Activated T-cell treated with anti-CD3 and anti-CD28 coated beads, Interleukin-2, amount 50 U/mL, for 1 hour (primary cell): ENCODE measurements at places on chromosomes 13 and 19.

DNA sequence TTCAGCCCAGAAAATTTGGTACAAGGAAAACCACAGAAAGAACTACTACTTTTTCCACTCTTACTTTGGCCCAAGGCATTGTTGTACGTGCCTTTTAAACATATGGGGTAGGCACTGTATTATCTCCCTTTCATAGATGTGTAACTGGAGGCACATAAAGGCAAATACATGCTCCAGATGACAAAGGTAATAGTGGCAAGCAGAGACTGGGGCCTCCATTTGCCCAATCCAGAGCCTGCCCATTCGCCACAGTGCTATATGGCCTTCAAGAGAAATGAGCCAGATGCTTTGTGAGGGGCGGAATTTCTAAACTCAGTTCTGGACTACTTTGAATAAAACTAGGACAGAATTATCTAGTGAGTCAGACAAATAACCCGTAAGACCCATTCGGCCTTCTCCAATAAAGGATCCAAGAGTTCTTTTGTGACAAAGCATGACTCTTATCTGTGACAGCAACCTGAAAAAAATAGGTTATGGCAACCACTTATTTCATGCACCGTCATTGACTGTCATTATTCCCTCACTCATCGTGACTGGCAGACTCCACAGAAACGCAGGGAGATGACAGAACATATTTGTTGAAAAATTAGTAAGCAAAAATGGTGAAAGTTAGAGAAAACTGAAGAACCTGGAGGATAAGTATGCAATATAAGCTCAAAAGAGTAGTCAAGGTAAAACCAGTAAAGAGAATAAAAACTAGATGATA lies 712.0 kb upstream of the GPC6 start:
- no peak for DNase-seq

DNA sequence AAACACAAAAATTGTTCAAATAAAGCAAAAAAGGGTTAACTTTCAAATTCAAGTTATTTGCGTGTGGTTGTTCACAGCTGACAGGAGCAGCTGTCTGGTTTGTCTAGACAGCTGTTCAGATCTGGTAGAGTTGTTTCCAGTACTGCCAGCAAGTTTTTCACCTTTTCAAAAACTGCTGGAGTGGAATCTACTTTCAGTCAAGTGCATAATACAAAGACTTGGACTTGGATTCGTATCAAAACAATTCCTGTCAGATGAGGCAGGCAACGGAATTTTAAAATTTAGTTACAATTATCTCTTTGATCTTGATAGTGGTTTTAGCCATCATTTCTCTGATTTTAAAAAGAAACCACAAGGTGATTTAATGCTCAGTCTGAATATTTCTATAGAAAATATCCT lies 51.7 kb upstream of the EEF1AKMT1 start:
- no peak for DNase-seq

DNA sequence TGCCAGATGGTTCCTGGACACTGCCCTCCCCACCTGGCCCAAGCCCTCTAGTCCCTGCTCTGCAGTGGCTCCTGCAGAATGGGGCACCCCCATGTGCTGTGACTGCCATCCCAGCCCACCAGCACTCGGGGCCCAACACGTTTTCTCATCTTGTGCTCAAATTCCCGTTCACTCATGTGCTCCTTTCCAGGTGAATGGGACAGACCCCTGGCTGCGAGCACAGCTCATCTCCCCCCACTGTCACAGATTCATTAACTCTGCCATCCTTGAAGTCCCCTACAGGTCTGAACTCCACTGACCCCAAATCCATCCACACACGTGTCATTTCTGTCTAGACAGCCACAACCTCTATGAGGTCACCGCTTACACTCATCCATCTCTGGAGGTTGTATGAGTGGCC lies 23.6 kb downstream of the TUBA3C start:
- no peak for DNase-seq

DNA sequence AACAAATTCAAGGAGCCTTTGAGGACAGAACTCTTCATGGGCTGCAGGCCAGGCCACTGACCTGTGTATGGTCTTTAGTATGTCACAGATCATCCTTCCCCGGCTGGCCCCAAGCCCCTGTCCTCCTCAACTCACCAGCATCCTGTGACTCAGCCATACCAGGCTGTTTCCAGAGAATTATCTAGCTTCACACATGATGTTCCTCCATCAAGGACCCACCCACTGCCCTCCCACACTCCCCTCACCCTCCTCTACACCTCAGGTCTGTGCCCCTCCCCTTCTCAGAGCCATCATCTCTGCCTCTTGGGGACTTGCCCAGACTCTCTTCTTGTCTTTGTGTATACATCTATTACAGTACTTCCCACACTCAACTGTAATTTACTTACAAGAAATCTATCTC lies 14.7 kb downstream of the DCT start:
- DNase-seq: no peak

DNA sequence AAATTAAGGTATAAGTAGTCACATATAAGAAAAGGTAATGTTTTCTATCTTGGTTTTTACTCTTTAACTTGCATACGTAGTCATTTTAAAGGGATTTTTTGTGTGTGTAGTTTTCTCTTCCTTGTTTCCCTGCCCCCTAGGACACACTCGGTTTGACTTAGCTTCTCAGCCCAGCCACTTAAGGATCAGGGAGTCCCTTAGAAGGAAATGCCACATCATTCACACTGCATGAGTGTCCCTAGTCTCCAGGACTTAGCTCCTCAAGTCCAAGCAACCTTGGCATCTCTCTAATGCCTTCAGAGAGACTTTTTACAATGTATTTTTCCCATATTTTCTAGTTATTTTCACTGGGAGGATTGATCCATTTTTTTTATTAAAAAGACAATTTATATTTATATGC lies 1407.7 kb downstream of the EFNB2 start:
- no peak for DNase-seq

DNA sequence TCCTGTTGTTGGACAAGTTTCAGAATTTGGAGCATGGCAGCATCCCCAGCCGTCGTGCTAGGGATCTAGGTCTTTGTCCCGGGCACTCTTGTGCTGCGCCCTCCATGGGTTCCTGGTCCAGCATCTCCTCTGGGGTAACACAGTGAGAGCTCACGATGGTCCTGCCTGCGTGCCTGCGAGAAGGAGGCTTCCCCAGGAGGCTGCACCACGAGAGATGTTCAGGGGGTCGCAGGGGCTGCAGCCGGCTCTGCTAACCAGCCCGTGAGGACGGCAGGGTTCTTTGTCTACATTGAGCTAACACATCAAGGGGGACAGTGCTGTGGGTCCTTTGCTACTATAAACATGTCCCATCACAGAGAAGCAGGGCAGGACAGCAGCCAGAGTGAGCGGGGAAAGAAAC lies 103.9 kb upstream of the SOX1 start:
- no peak for DNase-seq

DNA sequence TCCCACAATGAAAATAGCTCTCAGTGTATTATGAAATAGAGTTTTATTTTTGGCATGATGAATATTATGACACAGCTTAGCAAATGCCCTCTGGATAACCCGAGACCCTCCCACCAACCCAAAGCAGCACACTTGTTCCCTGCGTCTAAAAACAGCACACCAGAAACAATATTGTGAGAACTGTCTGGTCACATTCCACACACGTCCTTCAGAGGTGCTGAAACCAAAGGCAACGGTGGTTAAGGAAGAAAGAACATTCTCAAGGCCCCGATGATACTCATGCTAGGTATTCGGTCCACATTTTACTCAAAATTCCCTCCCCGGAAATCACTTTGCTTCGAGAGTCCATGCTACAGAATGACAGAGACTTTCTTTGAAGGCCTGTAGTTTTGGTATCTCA lies 156.7 kb downstream of the SLC7A1 start:
- DNase-seq: no peak

DNA sequence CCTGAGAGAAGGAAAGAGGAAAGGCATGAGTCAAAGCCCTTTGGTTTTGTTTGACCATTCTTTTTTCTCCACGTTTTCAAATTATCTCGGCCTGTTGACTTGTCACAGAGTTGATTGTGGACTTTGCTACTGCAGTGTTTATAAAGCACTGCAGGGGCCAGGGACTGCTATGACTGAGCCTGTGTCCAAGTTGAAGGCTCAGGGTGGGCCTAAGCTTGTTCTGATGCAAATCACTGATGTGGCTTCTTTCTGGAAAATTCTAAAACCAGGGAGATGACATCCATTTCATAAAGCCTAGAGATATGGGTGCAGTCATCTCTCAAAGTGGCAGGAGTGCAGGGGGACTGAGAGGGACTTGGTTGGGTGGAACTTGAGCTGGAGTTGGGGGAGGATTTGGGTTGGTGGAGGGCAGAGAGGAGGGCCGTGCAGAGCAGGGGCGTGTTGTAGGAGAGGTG lies 1.2 kb upstream of the CXCL17 start:
- DNase-seq: no peak

DNA sequence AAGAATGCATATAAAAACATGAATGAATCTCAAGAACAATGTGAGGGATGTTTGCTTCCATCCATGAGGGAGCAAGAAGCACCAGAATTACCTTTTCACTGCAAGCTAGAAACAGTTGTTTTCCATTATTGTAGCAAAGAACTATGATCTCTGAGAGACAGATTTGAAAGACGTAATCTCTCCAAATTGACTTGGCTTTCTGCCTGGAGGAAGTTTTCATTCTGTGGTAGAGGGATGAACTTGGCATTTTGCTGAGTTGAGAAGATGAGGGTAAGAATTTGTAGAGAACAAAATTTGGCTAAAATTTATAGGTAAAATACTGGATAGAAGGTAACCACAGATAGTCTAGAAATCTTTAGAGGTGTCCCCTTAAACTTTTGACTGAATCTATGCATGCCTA lies 496.8 kb downstream of the TDRD3 start:
- DNase-seq: no peak

DNA sequence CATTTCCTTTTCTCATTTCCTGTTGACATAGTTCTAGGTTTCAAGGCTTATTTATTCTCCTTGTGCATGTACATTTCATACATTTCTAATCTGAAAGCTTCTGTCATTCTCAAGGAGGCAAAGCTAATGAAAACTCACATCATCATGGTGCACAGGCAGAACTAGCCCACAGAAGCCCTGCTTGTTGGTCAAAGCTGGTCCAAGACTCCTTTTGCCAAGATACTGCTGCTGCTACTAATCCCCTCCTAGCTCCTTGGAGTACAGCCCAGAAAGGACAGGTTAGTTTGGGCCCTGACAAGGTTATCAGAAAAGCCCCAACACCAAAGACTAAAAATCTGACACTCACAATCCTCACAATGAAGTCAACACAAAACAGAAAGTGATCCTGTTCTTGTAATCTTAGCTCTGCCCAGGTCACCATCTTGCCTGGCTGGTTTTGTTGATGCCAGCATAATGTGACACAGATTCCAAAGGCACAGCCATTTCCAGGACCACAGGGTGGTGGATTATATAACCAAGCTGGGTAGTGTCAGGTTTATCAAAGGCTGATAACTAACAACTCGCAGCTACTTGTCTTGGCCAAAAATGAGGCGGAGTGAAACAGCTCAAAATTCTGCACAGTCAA lies 417.4 kb downstream of the NDFIP2 start:
- no peak for DNase-seq

DNA sequence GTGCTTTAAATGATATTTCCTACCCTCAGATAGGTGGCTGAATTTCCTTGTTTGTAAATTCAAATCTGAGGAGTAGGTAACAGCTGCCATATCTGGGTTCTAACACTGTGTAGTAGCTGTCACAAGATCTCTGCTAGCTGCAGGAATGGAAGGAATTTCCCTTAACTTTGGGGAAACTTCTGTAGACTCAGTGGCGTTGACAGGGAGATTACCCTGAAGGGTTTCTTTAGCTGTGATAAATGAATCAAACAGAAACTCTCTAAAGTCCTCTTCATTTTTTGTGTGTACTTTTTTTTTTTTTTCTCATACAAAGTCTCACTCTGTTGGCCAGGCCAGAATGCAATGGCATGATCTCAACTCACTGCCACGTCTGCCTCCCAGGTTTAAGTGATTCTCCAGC lies 5.3 kb upstream of the EPSTI1 start:
- no peak for DNase-seq

DNA sequence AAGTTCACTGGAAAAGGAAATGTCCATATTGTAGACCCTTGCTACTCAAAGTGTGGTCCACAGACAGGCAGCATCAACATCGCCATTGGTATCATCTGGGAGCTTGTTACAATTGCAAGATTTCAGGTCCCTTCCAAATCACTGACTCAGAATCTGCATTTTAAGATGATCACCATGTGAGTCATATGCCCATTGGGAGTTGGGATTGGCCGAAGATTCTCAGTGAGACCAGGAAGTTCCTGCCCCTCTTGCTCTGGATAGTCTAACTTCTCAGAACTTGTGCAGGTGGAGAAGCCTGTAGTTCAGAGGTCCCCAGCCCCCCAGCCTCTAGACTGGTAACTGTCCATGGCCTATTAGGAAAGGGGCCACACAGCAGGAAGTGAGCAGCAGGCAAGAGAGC lies 48.9 kb upstream of the URAD start:
- no peak for DNase-seq

DNA sequence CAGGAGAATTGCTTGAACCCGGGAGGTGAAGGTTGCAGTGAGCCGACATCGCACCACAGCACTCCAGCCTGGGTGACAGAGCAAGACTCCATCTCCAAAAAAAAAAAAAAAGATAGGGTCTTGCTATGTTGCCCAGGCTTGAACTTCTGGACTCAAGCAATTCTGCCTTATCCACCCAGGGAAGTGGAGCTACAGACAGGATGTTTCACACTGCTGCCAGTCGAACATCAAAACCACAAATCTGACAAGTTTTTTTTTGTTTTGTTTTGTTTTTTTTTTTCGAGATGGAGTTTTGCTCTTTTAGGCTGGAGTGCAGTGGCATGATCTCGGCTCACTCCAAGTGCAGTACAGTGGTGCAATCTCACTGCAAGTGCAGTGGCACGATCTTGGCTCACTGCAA lies 10.8 kb downstream of the XPO4 start:
- DNase-seq: no peak

- DNase-seq: no peak
Observed at GRCh38 chr19:53463263-53463662, 4.3 kb upstream of the ZNF813 start.

DNA sequence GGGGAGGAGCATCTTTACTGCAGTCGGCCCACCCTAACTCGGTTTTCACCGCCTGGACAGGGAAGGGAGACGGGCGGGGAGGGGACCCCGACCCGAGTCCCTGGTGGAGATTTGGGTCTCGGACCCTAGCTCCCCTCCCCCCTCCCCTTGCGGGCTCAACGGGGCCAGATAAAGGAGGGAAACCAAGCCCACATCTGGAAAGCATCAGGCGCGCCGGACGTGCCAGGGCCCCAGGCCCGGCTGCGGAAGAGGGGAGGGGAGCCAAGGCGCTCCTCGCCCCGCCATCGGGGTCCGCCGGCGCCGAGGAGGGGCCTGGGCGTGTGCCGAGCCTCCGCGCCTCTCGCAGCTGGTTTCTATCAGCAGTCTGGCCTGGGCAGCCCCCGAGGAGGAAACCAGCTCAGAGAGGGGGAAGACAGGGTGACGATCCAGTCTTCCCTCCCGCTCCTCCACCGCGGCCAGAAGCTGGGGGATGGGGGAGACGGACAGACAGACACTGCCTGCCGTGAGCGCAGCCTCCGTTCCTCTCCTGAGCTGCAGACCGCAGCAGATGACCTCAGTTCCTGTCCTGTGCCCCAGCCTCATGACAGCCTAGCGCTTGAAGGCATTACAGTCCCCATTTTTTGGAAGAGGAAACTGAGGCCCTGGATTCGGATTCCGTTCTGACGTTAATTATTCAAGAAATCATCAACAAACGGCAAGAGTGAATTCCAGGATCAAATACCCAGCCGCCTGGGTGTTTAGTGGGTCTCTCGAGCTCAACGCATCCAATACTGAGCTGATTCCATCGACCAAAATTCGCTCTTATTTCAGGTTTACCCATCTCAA lies 3.6 kb upstream of the GNG8 start:
- no peak for DNase-seq
